ENCODE measurements at places on chromosomes 11 and 22.

DNA sequence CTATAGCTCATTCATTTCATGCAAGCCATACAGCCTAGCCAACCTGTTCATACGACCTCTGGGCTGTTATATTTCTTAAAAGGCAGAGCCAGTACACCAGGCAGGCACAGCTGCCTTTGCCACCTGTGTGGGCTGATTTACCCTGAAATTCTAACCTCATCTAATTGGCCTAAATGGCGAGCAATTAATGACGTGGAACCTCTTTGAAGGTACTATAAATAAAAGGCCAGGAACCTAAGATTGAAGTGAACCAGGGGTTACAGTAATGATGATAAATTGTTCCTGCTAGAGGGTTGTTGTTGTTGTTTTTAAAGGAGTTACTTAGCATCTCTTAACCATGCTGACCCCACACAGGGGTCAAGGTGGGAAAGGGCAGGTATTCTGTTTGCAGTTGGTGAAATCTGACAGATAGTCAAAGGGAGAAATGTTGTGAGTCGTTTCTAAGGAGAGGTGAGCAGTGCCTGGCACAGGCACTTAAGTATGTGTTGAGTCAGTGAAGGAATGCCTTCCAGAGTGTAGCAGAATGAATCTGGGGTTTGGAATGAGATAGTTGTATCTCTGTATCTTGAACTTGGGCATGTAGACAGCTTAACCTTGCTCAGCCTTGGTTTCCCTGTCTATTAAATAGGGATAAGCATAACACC is 213.5 kb upstream of the NAV2 start:
- no peak for DNase-seq

- peak; percentile 15 for DNase-seq
Observed at GRCh38 chr11:11732116-11732515, 109.7 kb upstream of the USP47 start.

GRCh38 chr11:77211040-77211451 is 83.0 kb downstream of the MYO7A start:
- no peak for DNase-seq

DNA sequence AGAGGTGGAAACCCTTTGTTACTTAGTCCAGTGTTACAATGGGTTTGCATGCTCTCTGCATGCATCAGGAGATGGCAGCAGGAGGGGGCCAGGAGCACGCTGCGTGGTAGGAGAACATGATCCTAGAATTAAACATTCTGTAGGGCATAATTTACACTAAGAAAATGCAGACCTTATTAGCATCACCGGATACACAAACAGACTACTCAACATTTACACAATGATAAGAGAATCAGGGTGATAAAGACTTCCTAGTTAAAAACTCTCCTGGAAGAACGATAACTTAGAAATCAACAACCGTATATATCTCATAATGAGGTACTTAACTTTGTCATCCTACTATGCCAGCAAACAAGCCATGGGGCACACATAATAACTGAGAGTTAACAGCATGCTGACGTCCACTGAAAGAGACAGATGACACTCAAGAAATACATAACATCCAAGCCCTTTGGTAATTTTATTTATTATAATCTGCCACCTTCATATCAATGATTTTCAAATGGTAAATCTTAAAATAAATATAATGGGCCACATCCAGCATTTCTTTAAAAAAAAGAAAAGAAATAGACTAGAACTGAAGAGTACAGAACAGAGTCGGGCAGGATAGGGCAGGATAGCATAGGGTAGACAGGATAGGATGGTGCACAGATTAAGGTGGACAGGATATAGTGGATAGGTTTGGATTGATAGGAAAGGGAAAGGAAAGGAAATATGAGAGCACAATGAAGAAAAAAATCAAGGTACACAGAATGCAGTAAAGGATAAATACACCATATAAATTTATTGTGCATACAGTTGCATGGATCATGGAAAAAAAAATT is 27.5 kb downstream of the CADM1 start:
- DNase-seq: no peak

DNA sequence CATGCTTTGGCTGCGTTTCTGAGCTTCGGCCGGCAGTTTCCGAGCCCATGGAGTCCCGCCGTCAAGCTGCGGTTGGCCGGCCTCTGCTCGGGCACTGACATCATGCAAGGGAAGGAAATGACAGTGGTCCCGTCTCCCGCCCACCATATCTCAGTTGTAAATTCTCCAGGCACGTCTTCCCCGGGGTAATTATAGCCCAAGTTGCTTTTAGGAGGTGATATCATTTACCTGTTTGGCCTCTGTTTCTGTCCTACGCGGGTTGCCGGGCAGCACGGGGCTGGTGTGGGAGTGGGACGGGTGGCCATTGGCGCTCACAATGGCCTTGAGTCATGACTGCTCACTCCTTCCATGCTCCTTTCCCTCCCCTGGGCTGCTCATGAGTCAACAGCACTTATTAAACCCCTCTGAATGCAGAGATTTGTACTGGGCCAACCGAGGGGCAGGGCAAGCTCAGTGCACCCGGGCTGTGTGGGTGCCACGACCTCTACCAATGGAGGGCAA is 4.2 kb upstream of the ANO1 start:
- no peak for DNase-seq

DNA sequence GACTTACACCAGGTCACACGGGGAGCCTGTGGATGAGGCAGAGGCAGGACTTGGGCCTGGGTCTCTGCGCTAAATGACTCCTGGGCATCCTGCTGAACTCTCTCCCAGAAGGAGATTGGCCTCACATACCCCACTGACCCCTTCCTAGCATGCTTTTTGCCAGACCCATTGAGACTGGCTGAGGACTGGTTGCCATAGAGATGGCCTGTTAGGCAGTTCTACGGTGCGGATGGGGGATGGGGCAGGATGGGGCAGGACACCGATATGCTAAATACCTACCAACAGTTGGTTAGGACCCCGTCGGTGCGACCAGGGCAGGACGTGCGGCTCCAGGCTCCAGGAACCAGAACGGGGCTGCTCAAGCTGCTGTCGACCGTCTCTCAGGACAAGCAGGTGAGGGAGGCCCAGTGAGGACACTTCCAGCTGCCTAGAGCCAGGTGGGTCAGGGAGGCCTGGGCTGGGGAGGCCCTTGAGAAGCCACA is at the start of gene TSGA10IP:
Gene TSGA10IP, plus strand, starts transcription at position 51 of the 482 bp plus-strand sequence. Its CDS starts 196 bp downstream, at position 247.
- DNase-seq: no peak

GRCh38 chr11:111066846-111067245 is 178.7 kb upstream of the POU2AF2 start:
- no peak for DNase-seq

DNA sequence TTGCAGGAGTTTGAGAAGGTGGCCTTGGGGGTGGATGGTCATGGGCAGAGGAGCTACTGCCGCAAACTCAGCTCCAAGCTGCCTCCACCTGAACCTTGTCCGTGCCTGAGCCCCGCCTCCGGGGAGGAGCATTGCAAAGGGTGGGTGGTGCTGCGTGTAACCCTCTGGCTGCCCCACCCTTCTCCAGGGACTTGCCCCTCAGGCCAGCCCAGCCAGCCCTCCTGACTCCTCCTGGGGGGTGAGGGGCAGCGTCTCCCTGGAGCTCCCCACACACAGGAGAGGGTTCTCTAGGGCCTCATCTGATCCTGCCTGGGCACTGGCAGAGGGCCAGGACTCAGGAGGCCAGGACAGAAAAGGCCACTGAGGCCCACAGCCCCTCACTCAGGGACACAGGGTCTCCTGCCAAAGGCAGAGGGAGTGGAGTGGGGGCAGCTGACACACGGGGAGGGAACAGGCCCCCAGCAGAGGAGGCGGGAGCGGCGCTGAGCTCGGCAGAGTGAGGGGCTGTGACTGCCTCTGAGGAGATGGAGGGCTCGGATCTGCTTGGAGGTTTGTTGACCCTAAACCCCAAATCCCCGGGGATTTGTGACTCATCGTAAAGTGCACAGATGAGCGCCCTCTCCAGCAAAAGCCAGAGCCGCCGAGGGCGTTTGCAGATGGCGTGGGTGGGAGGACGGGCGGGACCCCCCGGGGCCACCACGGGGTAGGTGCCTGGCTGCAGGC is 12.8 kb downstream of the BRSK2 start:
- no peak for DNase-seq

- peak; percentile 96 for DNase-seq
Observed at GRCh38 chr11:129620237-129621104, 195.2 kb upstream of the TMEM45B start.

DNA sequence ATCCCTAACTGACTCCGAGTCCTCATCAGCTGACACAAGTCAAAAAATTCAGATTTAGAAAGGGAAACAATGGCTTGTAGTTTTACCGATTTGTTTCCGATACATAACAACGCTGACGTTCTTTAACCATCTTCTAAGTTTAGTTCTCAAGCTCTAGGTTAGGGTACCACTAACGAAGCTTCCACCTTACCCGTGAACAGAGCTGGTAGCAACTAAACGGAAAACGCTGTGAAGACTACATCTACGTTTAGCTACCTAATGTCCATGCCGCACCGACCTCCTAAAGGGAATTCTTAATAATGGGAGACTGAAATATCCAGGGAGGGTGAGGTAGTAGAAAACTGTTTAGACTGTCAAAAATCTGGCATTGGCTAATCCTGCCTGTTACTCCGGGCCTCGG is 1.0 kb downstream of the NUP98 start:
- DNase-seq: no peak

GRCh38 chr11:130213979-130214281 is 54.3 kb downstream of the ST14 start:
- no peak for DNase-seq

DNA sequence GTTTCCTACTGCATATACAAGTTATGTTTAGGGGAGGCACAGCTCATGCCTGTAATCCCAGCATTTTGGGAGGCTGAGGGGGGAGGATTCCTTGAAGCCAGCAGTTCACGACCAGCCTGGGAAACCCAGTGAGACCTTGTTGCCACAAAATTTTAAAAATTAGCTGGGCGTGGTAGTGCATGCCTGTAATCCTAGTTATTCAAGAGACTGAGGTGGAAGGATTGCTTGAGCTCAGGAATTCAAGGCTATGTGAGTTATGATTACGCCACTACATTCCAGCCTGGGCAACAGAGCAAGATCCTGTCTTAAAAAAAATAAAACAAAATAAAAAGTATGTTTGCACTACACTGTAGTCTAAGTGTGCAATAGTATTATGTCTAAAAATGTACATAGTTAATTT is 108.8 kb upstream of the TEAD1 start:
- no peak for DNase-seq

DNA sequence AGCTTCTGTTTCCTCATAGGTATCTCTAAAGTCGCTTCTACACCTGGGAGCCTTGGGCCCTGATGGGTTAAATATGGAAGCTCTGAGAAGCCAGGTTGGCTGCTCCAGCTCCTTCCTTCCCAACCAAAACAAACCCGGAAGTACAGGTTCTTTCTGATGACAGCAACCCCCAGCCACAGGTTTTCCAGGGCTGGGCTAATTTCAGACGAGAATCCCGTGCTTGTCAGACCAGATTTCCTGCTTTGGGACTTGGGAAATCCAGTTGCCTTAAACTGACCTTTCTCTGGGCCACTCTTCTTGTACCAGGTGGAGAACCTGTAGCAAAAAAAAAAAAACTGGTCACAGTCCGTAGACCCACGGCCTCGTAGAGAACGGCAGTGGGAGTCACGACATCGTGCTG is 51.9 kb downstream of the RBX1 start:
- DNase-seq: no peak

DNA sequence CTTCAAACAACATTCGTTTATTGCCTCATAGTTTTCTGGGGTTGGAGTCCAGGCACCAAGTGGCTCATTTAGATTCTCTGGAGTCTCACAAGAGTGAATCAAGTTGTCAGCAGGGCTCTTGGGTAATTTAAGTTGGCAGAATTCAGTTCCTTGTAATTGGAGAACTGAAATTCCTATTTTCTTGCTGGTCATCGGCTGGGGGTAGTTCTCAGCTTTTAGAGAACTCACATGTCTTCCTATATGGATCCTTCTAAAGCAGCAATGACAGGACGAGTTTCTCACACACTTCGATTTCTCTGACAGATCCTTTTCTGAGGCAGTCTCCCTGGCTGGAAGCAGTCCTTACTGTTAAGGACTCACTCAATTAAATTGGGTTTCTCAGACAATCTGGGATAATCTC is 17.3 kb upstream of the OOSP4B start:
- DNase-seq: peak; percentile 10

DNA sequence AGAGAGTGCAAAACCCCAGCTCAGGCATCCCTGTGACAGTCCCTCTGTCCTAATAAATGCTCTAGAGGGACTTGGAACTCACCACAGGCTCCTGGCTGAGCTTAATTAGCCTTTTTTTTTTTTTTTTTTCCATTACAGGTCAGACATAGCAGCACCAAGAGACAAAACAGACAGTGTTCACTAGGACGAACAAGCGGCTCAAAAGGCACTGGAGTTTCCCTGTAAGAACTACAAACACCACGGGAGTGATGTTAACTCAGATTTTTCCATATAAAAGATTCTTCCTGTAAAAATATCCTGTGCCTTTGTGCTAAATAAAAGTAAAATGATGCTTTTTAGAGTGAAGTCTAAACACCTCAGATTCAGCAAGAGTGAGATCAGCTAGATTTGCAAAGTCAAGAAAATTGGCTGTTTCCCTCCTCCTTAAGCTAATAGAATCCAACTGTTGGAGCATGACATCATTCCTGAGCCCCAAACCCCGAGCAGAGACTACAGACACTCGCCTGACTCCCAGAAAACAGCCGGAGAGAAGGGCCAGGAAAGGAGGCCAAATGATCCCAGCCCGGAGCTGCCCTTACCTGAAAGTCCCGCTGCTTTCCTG is 101.0 kb upstream of the AKIP1 start:
- DNase-seq: peak; percentile 16
